Esophagus muscularis mucosa (tissue), 4 donors: ENCODE measurements at places on chromosomes 2 and 18.
A peak's percentile ranks its signal among the peaks of the same experiment; 100 is the strongest.

- DNase-seq, result no peak
These were observed 368.7 kb upstream of the ID2 start for GRCh38 chr2:8312861-8313830.

DNA sequence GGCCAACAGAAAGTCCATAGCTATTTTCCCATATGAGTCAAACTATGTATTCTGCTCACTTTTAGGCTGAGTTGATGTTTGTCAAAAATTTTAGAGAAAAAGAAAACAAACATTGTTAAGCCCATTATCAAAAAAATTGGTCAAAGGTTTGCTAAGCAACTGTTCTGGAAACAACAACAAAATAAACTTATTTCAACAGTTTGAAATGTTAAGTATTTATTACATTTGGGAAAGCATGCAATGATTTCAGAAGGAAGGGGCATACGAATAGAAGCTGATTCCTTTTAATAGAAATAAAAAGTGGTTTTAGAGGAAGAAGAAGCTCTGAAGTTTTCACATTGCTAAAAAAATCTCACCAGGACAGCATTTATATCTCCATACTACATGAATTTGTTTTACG lies 1837.5 kb upstream of the CELF4 start:
- no peak for DNase-seq

- DNase-seq, result no peak
These were observed 100.4 kb upstream of the SH3BP4 start for GRCh38 chr2:234851451-234851850.

DNA sequence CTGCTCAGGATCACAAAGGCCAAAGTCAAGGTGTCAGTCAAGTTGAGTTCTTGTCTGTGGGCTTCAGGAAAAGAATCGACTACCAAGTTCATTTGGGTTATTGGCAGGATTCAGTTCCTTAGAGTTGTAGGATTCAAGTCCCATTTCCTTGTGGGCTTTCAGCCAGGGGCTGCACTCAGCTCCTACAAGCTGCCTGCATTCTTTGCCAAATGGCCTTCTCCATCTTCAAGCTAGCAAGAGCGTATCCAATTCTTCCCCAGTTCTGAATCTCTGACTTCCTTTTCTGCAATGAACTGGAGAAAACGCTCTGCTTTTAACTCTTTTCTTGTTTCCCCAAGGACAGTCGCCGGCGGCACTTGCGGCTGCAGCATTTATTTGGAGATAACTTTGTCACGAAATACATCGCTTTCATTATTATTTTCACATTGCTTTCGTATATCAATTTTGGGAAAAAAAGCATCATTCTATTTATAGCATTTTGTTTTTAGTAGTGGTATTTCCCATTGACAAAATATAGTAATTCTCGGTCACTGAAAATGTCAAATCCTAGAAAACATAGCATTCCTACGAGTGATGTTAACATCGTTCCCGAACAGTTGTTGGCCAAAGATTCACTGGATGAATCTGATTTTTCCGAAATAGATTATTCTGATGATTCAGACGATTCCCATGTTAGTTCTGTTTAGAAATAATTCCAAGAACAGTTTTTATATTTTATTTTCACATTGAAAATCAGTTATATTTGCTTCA lies 59.6 kb upstream of the SERPINE2 start:
- DNase-seq, result peak; percentile 55

DNA sequence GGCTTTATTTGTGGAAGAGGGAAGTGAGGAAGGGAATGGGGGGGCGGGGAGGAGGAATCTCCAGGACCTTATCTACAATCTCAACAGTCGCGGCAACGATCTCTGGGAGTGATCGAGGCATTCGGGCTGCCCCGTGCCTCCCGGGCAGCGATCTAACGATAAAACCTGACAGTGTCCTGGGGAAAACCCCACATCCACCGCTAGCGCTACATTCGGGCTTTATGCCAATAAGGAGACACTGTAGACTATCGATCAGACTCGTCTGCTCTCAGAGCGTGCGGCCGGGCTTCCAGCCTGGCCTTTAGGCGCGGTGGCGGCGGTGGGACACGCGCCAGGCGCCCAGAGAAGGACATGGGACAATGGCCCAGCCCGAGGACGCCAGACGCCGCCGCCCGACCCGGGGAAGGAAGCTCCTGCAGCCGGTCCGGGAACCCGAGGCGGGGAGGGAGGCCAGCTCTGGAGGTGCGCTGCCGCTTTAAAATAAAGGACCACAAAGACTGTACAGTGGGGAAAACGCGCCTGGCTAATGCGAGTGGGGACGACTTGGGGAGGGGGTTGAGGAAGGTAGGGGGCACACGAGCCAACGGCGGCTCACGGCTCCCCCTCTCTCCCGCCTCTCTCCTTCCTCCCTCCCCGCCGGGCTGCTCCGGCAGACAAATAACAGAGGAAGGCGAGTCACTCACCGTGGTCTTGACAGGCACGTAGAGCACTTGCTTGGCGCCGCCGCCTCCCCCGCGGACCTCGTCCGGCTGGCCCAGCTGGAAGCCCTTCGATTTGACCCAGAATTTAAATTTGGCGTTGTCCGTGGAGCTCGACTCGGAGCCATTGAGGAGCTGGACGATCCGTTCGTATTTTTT lies 2.2 kb downstream of the NOL4 start:
- DNase-seq, result no peak

DNA sequence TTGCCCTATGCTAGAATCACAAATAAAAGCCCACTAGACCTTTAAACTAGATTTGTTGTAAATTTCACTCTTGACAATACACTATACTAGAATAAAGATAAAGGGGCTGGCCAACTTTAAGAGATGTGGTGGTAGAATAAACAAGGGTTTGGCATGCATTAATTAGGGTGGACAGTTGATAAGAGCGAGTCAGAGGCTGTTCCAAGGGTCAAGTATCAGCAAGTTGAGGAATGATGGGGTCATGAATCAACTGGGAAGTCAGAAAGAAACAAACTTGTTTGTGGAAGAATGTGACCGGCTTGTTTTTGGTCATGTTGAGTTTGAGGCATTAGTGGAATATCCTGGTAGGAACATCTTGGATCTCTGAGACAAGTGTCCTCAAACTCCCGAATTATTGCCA lies 398.3 kb upstream of the TNP1 start:
- no peak for DNase-seq

- DNase-seq, result no peak
These were observed 56.2 kb downstream of the EFR3B start for GRCh38 chr2:25098056-25098455.

- DNase-seq, result no peak
These were observed 14.0 kb downstream of the ALPG start for GRCh38 chr2:232420463-232421188.
